ENCODE measurements at places on chromosomes 6 and 20.
A peak's percentile ranks its signal among the peaks of the same experiment; 100 is the strongest.

- no peak for DNase-seq
Measured at GRCh38 chr6:108807928-108808327, 40.3 kb upstream of the ARMC2 start.

- no peak for DNase-seq
Measured at GRCh38 chr20:59020938-59021551, 1.8 kb downstream of the TUBB1 start.

GRCh38 chr6:27893836-27894807 lies 18.1 kb downstream of the OR2B2 start:
- DNase-seq = peak; percentile 63

GRCh38 chr6:56663344-56663743 lies 20.7 kb upstream of the DST start:
- DNase-seq = no peak

GRCh38 chr6:170004585-170005210 lies 253.3 kb downstream of the ERMARD start:
- no peak for DNase-seq

DNA sequence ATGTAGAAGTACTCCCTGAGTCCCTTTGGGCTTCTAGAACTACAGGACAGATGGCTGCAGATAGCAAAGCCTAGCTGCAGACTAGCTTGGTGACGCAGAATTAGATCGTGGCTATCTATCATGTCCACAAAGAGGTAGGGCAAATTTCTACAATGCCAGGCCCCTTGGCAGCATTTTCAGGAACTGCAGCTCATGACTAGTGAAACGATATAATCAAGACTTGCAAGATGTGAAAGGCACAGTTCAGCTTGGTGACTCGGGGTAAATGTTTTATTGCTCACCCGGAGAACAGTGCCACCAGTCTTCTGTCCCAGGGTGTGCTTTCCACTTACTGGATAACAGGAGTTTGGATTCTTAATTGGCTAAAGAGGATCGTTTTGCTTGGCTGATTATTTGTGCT lies 108.7 kb upstream of the LY86 start:
- DNase-seq = no peak

DNA sequence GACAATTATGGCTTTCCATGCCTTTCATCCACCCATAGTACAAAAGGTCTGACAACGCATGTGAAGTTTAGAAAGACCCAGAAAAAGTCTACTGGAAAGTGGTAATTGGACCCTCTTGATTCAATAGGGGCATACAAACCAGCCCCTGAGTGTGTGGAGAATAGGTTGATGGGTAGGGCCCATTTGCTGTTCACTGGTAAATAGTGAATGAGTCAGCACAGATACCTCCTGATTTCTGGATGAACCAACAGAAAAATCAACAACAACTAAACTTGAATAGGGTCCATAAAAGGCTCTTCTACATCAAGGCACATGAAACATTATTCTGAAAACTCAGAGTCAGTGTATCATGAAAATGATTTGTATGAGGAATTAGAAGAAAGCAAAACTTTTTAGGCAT lies 235.4 kb upstream of the SLC35B3 start:
- DNase-seq = no peak

- DNase-seq = no peak
Measured at GRCh38 chr6:14747881-14748520, 497.9 kb upstream of the JARID2 start.

Measured in substantia nigra (tissue), 51 donors.